Activated naive CD8-positive, alpha-beta T cell treated with anti-CD3 and anti-CD28 coated beads for 36 hours (primary cell): ENCODE measurements at places on chromosomes 7 and 10. TPM values are rescaled to one million over a fixed set of nuclear protein-coding genes. Genes with fewer than 3 reads are reported as not detected.

SFTPA2 gene
- not detected for total RNA-seq

TSPAN33 gene
- 19.5 TPM for total RNA-seq

ZNF365 gene
- total RNA-seq: not detected

CYP17A1 gene
- total RNA-seq: not detected

DNA sequence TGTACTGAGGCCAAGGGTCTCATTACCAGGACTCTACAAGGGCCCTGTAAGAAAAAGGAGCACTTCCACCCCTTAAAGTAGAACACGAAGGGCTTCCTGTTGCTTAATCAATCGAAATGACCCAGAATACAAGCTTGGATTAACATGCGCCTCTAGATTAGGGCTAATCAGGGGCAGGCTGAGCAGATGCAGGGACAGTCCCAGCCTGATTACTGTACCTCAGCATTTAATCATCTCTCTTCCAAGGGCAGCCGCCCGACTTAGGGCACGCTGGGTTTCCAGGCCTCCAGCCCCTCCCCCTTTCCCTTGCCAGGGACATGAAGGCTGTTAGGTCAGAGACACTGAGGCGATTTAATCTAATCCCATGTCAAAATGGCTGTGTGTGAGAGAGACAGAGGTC lies 138.6 kb downstream of the NRF1 start:
- DNase-seq: no peak

DNA sequence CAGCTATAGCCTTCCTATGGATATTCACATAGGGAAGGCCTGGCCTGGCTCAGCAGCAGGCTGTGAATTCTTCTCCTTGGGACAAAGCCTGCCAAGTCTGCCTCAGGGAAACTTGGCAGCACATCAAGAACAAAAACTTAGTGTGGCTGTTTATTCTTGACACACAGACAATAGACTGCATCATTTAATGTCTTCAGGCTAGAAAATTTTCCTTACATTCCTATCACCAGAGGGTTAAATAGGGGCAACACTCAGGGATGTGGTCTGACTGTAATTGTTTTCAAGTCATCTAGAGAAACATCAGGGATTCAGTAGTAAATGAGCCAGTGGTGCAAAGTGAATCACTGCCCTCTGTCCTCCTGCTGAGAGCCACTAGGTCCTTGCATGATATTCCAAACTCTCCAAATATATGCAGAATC lies 137.3 kb downstream of the SEMA3C start:
- DNase-seq: no peak

GRCh38 chr10:69904533-69904932 lies 102.8 kb downstream of the COL13A1 start:
- no peak for DNase-seq

- no peak for DNase-seq
Observed at GRCh38 chr7:151231080-151231479, 1.2 kb upstream of the CHPF2 start.
